ENCODE measurements at places on chromosomes 11 and 22.
A peak's percentile ranks its signal among the peaks of the same experiment; 100 is the strongest.

GRCh38 chr22:38034278-38034882, 22.8 kb upstream of the PICK1 start:
- H3K27me3 ChIP-seq, result no peaks in the 10 kb centered on the region
- no peaks in the 10 kb centered on the region for H3K4me1 ChIP-seq
- no peak overlapping the region for H3K27ac ChIP-seq
- no peak overlapping the region for H3K4me3 ChIP-seq

- H3K4me1 ChIP-seq, result peaks cover 18% of the 10 kb centered on the region
- DNase-seq, result no peak
- no peaks in the 10 kb centered on the region for H3K27me3 ChIP-seq
These were observed 1.5 kb downstream of the GPR152 start for GRCh38 chr11:67450796-67451657.

- peaks cover 17% of the 10 kb centered on the region for H3K4me1 ChIP-seq
- no peak overlapping the region for H3K27ac ChIP-seq
- peaks cover 2% of the 10 kb centered on the region for H3K36me3 ChIP-seq
- no peak for DNase-seq
- peaks cover under 1% of the 10 kb centered on the region for H3K27me3 ChIP-seq
These were observed 101.1 kb upstream of the SPON1 start for GRCh38 chr11:13861411-13861810.

DNA sequence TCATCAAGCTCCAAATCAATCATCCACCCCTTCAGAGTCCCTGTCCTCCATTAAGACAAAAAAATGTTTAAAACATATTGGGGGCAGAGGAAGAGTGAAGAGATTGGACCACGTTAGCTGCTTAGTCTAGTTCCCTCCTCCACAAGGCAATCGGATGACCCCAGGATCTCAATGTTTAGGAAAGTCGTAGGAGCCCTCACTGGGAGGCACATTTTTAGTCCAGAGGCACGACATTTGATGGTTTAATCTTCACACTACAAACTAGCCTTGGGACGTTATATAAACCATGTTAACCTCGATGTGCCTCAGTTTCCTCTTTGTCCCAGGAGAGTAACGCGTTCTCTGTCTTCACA, 588 bp upstream of the FAT3 start:
- DNase-seq, result no peak
- H3K27ac ChIP-seq, result no peak overlapping the region
- no peaks in the 10 kb centered on the region for H3K36me3 ChIP-seq
- H3K4me3 ChIP-seq, result no peak overlapping the region
- H3K27me3 ChIP-seq, result peaks cover 54% of the 10 kb centered on the region

DNA sequence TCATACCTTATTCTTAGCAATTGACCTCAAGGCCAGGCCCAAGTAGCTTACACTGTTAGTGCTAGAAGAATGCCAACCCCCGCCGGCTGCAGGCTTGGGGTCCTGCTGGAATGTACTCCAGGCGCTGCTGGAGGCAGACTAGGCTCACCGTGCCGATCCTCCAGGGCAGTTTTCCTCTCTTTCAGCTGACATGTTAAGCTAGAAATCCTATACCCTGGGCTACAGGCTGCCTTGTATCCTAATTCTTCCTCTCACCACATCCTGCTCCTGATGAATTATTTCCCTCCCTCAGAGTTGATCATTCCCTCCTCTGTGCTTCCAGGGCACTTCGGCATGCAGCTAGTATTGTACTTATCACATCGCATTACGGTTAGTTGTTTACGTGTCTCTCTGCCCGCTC, 3.4 kb downstream of the SPTBN2 start:
- peaks cover 6% of the 10 kb centered on the region for H3K36me3 ChIP-seq
- DNase-seq, result no peak
- peaks cover 11% of the 10 kb centered on the region for H3K4me1 ChIP-seq
- H3K27ac ChIP-seq, result no peak overlapping the region
- H3K27me3 ChIP-seq, result peaks cover 64% of the 10 kb centered on the region

GRCh38 chr11:115572551-115572950, 68.3 kb upstream of the CADM1 start:
- H3K4me3 ChIP-seq, result no peak overlapping the region
- H3K27me3 ChIP-seq, result no peaks in the 10 kb centered on the region
- H3K4me1 ChIP-seq, result no peaks in the 10 kb centered on the region

DNA sequence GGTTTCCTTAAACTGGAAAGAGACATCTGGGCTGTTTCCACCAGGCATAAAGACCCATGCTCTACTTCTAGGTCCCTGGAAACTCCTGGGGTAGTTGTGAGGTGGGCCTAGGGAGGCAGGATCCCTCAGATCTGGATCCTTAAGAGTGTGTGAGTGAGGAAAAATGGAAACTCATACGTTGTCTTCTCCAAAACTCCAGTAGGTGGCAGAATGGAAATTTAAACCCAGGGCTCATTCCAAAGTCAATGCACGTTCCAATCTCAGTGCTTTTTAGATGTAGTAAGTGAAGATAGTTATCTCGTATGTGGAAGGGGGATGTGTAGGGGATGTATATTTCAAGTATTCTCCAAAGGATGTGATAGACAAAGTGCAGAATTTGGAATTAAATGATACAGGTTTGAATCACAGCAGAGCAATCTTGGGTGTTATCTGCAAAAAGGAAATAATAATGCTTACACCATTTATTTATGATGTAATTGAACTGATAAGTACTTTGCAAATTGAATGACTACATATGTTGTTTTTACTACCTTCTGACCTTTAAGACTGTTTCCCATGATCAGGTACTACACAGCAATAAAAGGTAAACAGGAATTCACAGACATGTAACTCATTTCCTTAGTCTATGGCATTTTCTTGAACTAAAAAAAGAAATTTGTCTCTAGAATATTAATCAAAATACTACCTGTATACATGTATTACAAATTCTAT, 13.1 kb upstream of the MMP1 start:
- no peaks in the 10 kb centered on the region for H3K36me3 ChIP-seq
- no peaks in the 10 kb centered on the region for H3K27me3 ChIP-seq

DNA sequence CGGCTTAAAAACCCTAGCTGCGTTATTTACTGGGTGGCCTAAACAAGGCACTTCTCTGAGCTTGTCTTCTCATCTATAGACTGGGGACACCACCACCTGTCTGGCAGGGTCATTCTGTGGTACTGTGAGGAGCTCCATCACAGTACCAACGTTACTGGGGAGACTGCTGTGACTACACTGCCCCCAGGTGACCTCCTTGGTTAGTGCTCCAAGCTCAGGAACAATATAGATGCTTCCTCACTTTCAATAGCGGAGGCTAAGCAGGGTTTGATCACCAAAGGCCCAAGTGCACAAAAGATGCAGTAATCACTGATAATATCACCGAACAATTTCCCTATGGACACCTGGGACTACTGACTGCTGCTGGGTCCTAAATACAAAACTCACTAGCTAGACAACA, 18.8 kb downstream of the PRPF19 start:
- H3K36me3 ChIP-seq, result peaks cover 62% of the 10 kb centered on the region
- DNase-seq, result peak; percentile 32
- H3K4me3 ChIP-seq, result no peak overlapping the region
- no peaks in the 10 kb centered on the region for H3K27me3 ChIP-seq
- H3K27ac ChIP-seq, result peak overlapping the region; percentile 9

DNA sequence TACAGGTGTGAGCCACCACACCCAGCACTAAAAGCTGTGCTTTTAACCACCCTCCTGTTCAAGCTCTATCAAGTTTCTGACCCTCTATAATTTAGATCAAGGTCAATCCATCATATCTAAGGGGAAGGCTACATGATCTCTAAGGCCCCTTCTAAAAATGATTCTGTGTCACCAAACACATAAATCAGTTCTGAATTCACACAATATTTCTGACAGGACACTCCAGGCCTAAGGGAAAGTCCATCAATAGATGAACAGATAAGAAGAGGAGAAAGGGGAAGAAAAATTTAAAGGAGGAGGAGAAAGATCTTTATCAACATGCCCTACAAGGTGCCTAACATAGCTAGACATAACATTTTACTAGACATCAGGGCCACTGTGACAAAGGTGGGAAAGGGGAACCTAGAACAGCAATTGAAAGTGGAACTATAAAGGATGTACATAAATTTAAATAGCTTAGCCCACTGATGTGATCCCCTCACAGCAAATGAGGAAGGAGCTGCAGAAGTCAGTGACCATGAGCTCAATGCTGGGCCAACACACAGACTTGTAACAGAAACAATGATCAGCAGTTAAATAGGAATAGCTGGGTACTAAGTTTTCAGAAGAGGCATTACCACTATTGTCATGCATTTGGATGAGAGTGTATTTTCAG, 4.7 kb downstream of the PRCP start:
- H3K36me3 ChIP-seq, result no peaks in the 10 kb centered on the region
- H3K4me3 ChIP-seq, result no peak overlapping the region
- peaks cover 24% of the 10 kb centered on the region for H3K4me1 ChIP-seq
- no peaks in the 10 kb centered on the region for H3K27me3 ChIP-seq
- no peak for DNase-seq
- H3K27ac ChIP-seq, result no peak overlapping the region

GRCh38 chr11:122339436-122340060, 223.5 kb upstream of the BLID start:
- no peaks in the 10 kb centered on the region for H3K27me3 ChIP-seq
- no peaks in the 10 kb centered on the region for H3K4me1 ChIP-seq
- H3K4me3 ChIP-seq, result no peak overlapping the region
- no peak for DNase-seq
- H3K36me3 ChIP-seq, result no peaks in the 10 kb centered on the region

GRCh38 chr22:37633089-37633624, 6.3 kb upstream of the SH3BP1 start:
- H3K4me1 ChIP-seq, result peaks cover 48% of the 10 kb centered on the region
- H3K36me3 ChIP-seq, result peaks cover 3% of the 10 kb centered on the region
- peak overlapping the region; percentile 59 for H3K4me3 ChIP-seq
- peak; percentile 56 for DNase-seq
- peak overlapping the region; percentile 90 for H3K27ac ChIP-seq

DNA sequence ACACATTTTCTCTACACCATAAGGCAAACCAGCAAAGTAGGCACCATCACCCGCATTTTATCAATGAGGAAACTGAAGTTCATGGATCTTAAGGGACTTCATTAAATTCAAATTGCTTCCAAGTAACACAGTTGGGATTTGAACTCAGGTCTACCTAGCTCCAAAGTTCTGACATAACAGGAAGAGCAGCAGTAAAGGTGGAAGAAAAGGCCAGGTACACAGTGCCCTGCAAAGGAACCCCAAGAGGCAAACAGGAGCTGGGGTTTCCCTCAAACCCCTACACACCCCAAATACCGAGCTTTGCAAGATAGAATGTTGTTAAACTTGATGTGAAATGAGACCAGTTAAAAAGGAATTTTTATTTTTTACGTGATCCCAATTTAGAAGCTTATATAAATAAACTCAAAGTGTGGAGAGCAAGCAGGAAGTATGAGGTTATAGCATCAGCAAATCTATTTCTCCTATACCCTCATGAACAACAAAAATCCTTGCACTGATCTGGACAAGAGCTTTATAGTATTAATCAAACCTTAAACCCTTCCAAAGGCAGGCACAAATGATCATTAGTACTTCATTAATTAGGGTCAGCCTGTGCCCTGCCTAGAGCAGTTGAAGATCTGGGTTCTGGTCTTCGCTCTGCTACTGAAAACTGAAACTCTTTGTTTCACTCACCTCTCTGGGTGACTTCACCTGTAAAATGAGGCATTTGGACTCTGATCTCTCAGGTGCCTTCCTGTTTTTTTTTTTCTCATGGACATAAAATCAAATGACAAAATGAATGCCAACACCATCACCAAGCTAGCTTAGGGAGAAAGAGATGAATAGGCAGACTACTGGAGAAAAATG, 36.5 kb downstream of the SYTL2 start:
- no peak overlapping the region for H3K27ac ChIP-seq
- no peak for DNase-seq
- no peaks in the 10 kb centered on the region for H3K27me3 ChIP-seq
- peak overlapping the region; percentile 33 for H3K4me3 ChIP-seq
- H3K36me3 ChIP-seq, result peaks cover 11% of the 10 kb centered on the region
- peaks cover 21% of the 10 kb centered on the region for H3K4me1 ChIP-seq

DNA sequence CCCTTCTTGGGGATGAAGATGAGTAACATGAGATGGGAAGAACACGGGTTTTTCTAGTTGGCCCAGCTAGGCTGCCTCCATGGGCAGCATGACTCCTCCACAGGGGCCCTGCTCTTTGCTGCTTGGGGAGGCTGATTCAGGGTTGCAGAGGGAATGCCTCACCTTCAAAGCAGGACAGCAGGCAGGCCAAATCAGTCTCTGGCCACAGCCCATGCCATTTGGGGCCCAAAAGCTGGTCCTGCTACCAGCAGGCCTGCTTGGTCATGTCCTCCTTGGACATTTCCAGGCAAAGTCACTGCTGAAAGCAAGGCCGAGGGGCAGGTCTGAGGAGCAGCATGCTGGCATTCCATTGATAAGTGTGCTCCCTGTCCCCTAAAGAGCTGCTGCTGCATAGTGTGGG, 13.8 kb upstream of the MAPK8IP1 start:
- H3K27me3 ChIP-seq, result no peaks in the 10 kb centered on the region
- H3K4me1 ChIP-seq, result no peaks in the 10 kb centered on the region
- peaks cover 36% of the 10 kb centered on the region for H3K36me3 ChIP-seq
- no peak for DNase-seq

GRCh38 chr22:29753808-29754657, 12.8 kb downstream of the ZMAT5 start:
- peaks cover 8% of the 10 kb centered on the region for H3K36me3 ChIP-seq
- H3K27me3 ChIP-seq, result no peaks in the 10 kb centered on the region
- DNase-seq, result no peak
- H3K4me3 ChIP-seq, result no peak overlapping the region
- H3K27ac ChIP-seq, result no peak overlapping the region

GRCh38 chr11:6667733-6668374, 12.2 kb upstream of the DCHS1 start:
- peaks cover 7% of the 10 kb centered on the region for H3K27me3 ChIP-seq
- H3K27ac ChIP-seq, result peak overlapping the region; percentile 38
- peak; percentile 47 for DNase-seq
- H3K4me1 ChIP-seq, result peaks cover 51% of the 10 kb centered on the region

GRCh38 chr11:34997952-34998528, 81.6 kb downstream of the PDHX start:
- peaks cover 2% of the 10 kb centered on the region for H3K27me3 ChIP-seq
- H3K4me3 ChIP-seq, result no peak overlapping the region
- no peak overlapping the region for H3K27ac ChIP-seq
- peaks cover 18% of the 10 kb centered on the region for H3K4me1 ChIP-seq

GRCh38 chr11:18972336-18972735, 33.1 kb upstream of the MRGPRX1 start:
- no peak overlapping the region for H3K27ac ChIP-seq
- no peak overlapping the region for H3K4me3 ChIP-seq
- H3K27me3 ChIP-seq, result no peaks in the 10 kb centered on the region
- DNase-seq, result no peak
- no peaks in the 10 kb centered on the region for H3K4me1 ChIP-seq

DNA sequence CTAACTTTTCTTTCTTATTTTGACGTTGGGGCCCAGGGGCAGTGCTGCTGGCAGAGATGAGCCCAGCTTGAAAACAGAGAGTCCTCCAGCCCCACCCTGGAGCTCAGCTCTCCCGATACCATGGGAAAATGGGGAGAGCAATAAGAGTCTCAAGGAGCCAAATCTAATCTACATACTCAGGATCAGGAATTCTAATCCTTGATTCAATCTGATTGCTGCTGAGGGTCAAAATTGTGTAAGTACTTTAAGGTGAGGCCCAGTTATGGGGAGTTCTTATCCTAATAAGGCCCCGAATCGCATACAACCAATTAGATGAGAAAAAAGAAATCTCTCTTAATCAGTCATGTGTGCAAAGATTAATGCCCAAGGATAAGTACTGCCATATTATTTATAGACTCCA, 202.9 kb downstream of the FAM76B start:
- H3K36me3 ChIP-seq, result no peaks in the 10 kb centered on the region
- no peaks in the 10 kb centered on the region for H3K27me3 ChIP-seq

Data from T-helper 2 cell treated with Interferon-gamma antibody and Interleukin-4, amounts not matched to agents 5 μg/mL and 100 μg/mL, for 36 hours (primary cell).